ENCODE measurements at places on chromosomes 11 and 22.

DNA sequence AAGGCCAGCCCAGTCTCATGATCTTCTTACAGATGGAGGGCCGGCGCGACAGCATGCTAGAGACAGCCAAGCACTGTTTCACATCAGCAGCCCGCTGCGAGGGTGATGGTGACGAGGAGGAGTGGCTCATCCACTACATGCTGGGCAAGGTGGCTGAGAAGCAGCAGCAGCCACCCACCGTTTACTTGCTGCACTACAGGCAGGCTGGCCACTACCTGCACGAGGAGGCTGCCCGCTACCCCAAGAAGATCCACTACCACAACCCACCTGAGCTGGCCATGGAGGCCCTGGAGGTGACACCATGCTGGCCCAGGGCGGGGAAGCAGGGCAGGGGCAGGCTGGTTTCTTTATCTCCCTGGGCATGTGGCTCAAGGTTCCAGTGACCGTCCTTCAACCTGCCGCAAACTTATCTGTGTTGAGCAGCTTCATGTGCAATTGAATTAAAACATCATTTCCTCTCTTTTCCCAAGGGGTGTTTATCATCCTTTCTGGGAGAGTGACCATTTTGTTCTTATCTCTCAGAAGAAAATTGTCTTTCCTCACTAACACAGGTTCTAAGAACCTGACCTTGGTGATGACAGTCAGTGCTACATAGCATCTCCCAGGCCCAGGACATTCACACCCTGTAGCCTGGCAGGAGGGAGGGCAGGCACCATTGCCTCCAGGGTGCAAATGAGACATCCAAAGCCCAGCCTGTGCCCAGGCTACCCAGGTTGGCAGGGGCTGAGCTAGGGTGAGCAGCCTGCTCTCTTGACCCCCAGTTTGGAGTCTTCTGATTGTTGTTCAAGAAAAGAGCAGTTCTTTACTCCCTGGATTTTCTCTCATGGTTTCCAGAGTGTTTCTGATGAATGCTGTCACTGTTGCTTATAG lies 80.7 kb downstream of the CABIN1 start:
- no peak for DNase-seq

DNA sequence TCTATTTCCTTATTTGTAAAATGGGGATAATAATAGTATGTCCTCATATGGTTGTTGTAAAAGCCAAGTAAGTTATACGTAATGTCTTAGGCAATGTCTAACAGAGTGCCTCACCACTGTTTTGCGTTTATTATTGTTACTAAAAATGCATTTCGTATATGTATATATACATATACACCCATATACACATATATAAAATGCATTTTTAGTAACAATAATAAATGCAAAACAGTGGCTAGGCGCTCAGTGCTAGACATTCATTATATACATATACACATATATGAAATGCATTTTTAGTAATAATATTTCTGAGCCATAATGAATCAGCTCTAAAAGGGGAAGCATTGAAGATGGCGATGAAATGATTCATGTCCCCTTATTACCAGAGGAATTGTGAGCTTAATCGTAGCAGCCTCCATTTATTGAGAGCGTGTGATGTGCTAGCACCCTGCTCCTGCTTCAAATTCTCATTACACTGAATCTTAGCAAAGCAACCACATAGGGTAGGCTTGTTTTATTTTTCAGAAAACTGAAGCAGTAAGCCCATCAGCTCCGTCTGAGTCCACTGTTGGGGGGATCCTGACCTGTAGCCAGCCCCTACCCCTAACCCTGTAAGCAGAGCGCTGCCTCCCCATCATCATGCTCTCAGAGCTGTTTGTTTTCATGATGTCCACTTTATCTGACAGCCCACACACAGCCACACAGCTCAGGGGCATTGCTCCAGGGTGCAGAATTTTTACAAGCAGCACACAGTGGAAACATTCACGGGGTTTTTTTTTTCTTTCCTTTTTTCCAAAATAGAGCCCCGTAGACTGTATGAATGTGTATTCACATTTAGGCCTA lies 97.1 kb upstream of the NAV2 start:
- DNase-seq, result no peak

- peak; percentile 42 for DNase-seq
These were observed 57.7 kb downstream of the BMAL1 start for GRCh38 chr11:13335319-13335718.

- DNase-seq, result no peak
These were observed 102.0 kb downstream of the TIMP3 start for GRCh38 chr22:32903507-32903906.

- DNase-seq, result no peak
These were observed 585.2 kb downstream of the BRD1 start for GRCh38 chr22:49242480-49242879.

- DNase-seq, result no peak
These were observed 45.4 kb upstream of the MN1 start for GRCh38 chr22:27846910-27847309.

GRCh38 chr11:66386171-66387069 lies 14.9 kb upstream of the SLC29A2 start:
- DNase-seq, result peak; percentile 73

DNA sequence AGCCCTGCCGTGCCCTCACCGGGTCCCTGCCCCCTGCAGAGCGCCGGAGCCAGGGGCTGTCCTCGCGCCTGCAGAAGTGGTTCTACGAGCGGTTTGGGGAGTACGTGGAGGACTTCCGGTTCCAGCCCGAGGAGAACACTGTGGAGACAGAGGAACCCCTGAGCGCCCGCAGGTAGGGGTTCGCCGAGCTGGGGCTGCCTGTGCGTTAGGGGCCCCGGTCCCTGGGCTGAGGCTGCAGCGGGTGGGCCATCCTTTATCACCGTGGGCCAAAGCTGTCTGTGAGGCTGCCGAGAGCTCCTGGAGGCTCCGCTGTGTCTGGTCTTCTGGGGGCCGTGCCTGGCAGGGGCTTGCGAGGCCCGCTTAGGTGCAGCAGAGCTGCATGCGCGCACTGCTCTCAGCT lies 42.8 kb downstream of the GRAMD4 start:
- DNase-seq, result no peak

DNA sequence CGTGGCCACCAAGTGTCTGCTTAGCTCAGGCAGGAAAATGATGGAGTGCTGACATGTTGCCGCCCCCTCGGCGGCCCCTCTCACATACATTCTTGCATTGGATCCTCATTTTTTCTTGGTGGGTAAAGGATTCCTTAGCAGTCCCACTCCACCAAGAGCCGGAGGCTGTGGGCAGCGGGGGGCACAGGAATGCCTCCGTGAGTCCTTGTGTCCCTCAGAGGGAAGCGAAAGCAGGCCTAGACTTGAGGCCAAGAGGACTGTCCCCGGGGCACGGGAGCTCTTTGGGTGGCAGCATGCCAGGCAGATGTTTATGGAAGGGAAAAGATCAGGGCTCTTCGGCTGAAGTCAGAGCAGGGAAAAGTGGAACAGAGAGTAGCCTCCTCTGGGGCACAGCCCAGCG lies 21.6 kb downstream of the LRFN4 start:
- no peak for DNase-seq

GRCh38 chr22:39039306-39040126 lies 1.1 kb upstream of the APOBEC3F start:
- DNase-seq, result no peak

DNA sequence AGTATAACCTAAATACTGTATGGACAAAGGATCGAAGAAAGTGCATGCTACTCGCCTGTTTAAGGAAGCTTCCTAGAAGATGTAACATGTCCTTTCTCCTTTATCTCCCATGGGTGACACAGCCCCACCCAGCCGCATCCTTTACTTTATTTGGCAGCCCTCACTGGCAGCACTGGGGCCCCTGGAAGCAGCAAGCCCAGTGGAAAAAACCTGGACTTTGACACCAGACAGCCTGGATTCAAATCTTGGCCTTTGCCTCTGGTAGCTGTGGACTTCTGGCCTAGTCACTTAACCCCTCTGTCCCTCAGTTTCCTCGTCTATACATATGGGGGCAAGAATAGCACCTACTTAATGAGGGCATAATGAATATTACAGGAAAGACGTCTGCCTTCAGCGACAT lies 67.1 kb downstream of the MYEOV start:
- DNase-seq, result no peak

DNA sequence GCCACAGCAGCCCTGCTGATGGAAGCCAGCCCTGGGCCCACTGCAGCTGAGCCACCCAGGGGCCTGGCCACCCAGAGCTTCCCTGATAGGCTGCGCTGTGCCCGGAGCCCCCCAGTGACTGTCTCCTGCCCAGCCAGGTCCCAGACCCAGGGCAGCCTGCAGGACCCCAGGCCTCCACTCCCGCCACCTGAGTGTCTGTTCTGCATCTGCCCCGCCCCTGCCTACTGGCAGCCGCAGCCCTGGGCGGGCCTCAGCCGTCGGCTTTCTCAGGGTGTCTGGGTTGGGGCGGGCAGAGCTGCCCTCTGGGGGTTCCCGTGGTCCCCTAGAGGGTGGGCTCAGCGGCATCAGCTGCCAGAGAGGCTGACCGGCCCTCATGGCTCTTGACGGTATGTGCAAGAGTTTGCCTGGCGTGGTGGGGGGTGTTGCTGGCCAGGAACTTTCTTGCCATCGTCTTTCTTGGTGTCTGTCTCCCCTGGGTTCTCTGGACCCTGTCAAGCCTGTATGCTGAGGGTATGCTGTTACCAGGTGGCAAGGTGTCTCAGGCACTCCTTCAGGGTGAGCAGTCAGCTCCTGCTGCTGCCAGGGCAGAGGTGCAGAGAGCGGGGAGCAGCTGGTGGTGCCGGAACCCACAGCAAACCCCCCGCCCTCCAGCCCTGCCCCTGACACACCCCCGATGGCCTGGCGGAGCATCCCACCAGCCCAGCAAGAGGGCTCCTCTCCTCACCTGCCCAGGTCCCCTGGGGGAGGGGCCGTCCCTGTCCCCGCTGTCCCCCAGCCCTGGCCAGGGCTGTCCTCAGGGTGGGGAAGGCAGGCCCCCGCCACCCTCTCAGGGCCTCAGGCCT lies 12.2 kb upstream of the PIM3 start:
- DNase-seq, result no peak

DNA sequence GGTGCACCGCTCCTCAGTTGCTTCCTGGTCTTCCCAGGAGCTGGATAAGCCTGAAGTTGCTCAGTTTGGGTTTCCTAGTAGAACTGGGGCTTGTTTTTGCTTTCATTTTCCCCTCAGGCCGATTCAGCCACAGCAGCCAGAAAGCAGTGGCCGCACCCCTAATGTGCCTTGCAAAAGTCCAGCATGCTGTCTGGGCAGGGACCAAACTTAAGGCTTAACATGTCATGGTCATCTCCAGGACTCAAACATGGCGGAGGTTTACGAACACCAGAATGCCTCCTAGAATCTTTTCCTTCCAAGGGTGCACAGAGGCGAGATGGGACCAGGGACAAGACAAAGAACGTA lies 2.5 kb downstream of the GNG3 start:
- DNase-seq, result no peak

GRCh38 chr11:116647305-116648080 lies 125.3 kb downstream of the BUD13 start:
- no peak for DNase-seq

DNA sequence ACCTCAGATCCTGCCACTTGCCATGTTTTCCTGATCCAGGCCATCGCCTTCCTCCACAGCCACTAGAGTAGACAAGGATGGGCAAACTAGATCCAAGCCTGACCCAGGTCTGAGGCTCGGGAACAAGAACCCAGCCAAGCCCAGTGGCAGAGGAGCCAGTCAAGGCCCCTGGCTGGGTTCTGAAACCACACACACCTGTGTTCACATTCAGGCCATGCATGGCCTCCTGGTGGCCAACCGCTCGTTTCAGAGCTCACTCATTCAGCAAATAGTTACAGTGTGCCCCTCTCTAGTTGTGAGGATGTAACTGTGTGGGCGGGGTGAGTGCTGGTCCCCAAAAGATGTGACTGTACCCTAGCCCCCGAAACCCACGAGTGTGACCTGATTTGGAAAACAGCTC lies 337.6 kb downstream of the CTTN start:
- no peak for DNase-seq

DNA sequence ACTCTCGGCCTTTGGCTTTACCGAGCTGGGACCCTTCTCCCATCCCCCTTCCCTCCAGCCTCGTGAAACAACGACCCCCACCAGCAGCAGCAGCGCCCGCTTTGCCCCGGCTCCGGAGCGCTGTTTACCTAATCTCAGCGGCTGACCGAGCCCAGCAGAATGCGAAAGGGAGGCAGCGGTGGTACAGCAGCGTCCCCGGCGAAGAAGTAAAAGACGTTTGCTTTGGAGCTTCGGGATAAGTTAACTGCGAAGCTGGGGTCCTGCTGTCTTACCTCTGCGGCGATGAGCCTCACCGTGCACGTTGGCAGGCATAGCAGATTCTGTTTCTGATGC lies 2.0 kb upstream of the LARGE1 start:
- DNase-seq, result no peak

DNA sequence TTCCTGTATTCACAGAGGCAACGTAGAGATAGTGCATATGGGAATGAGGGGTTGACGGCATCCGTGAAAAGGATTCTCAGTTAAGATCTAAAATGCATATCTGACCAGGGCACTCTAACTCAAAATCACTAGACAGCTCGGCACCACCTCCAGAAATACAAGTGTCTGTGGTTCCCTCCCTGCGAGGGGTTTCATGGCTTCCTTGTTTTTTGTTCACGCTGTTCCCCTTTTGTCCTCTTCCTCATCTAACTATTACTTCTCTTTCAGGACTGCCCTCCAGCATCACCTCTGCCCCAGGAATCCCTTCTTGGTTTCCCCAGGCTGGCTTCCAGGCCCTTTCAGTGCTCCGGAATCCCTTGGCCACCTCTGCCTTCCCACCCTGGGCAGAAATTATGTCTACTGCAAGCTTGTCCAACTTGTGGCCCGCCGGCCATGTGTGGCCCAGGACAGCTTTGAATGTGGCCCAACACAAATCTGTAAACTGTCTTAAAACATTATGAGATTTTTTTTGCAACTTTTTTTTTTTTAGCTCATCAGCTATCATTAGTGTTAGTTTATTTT lies 159.9 kb downstream of the FBXO7 start:
- DNase-seq, result no peak

DNA sequence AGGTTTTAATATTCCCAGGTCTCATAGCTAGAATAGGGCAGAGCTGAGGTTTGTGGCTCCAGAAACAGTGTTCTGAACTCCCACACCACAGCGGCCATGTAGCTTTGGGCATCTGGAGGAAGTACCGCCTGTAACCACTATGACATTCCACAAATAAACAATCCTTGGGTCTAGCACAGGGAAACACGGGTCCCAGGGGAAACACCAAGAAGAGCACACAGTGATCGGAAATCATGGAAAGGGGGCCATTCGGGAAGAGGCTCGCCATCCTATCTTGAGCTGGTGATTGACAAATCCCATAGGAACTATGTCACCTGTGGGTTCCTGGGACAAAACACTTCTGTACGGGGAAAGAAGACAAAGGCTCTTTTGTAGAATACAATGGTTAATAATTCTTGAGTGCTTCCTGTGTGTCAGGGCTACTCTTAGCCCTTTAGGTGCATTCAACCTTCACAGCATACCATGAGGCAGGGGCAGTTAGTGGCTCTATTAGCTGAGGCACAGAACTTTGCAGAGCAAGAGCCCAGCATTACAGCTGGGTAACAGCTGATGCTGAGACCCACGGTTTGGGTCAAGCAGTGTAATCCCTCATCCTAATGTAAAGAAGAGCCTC lies 514.2 kb downstream of the NTM start:
- DNase-seq, result no peak

DNA sequence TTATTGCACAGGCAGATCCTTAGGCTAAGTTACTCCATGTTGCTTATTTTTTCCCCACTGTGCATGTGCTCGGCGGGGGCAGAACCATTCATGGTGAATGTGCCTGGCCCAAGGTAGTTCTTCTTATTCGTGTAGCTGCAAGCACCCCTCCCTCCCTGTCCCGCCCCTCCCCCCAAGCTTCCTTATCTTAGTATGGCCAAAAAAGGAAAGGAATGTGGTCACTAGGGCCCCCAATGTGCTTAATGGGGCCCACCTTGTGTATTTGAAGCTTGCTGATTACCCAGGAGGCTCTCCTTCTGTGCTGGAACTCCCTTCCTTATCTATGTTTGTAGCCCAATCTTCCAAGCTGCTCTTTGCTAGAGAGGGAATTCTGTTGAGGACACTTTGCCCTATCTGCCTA lies 1259.7 kb upstream of the RAG2 start:
- DNase-seq, result no peak
